Substantia nigra (tissue), 51 donors: ENCODE measurements at places on chromosomes 7 and 10.

DNA sequence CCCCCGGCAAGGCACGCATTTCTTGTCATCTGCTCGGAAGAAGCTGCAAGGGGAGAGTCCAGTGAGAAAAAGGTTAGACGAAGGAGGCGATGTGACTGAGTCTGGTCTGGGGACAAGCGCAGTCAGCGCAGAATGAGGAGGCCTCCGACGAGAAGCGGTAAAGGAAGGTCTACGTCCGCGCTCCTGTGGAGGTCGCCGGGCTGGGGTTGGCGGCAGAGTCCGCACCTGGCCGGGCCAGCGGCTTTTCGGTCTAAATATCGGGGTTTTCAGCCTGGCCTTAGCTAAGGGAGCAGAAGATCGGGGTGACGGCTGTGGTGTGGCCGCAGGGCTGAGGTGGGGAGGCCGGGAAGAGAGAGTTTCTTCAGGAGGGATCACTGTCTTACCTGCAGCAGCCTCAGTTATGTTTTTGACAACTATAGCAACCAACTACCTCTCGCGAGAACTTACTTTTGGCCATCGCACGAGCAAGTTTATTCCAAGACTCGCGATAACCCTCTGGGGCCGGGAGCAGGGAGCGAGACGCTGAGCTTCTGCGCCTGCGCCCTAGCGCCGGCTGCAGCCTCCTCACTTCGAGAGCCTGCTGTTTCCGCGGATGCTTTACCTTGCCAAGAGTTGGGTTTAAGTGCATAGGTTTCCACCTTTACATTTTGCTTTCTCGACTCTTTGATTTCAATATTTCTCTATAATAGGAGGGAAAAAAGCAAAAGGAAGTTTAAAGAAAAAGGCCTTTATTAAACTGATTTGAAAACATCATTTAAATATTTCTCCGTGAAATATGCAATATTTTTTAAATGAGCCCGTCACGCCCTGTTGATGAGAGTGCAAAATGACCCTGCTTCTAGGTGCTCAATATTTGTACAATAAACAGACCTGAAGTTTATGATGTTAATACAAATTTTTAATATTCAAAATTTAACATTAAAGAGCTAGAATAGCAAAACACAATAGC is at the start of gene CFAP70:
TSS of gene CFAP70 (minus strand) at position 534 of the 949 bp plus-strand sequence. CDS start 4,068 bp downstream, outside the sequence.
- DNase-seq = peak; percentile 69

DNA sequence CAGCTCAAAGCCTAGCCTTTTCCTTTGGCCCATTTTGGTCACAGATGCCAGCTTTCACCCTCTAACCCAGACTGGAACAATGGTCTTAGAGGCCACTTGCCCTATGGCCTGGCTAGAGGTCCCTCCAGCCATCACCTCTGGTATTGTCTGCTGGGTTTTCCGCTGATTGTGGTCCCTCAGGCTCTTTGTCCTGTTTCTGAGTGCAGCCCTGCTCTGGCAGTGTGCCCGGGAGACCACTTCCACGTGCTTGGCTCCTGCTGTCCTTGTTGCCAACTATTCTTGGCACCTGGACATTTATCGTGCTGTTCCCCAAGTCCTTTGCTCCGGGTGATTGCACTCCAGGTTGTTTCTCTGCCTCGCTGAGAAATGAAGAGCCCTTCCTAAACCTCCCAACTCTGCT is 53.3 kb upstream of the FAM180A start:
- no peak for DNase-seq

GRCh38 chr7:101175664-101176063 is 4.4 kb downstream of the NAT16 start:
- DNase-seq = no peak

DNA sequence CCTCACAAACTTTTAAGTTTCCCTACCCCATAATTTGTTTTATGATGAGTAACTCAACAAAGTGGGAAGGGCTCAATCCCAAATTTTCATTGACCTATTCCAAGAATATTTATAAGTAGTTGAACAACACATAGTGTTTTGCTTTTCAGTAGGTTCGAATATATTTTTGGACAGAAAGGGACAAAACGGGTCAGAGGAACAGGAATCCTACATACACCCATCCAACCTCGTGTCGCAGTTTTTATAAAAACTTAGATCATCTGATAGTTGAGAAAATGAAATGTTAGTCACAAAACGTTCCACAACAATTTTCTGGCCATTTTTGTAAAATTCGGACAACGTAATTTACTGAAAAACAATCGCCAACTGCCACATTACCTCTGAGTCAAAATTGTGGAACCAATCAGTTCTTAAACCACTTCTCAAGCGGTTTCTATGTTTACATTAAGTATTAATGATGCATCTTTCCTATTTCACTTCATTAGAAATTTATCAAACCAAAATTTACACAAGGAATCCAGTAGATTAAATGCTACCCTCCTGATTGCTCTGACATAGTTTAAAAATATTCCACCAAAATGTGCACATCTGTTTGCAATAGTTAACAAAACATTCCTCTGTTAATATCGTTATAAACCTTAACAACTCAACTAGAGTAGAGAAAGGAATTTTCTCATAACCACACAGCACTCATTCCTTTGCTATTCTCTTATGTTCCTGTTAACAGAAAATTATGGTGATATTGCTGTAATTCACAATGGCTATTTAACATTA is 6.3 kb downstream of the WNT16 start:
- DNase-seq = no peak

DNA sequence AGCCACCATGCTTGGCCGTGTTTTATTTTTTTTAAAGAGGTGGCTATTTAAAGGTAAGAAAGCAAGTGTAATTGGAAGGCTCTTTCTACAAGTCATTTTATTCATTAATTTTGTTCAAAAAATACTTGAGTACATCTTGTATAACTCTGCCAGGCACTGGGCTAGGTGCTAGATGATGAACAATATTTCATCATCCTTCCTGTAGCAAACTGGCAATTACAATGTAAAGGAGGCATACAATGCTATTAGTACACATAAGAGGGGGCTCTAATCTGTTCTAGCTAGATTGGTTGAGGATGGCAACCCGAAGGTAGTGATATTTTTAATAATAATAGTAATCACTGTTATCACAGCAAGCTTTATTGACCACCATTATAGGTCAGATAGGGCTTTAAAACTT is 215.5 kb upstream of the KLF14 start:
- DNase-seq = no peak
